Activated CD4-positive, alpha-beta T cell treated with anti-CD3 and anti-CD28 coated beads for 4 hours (primary cell): ENCODE measurements at places on chromosomes 11 and 22.

- DNase-seq = no peak
These were observed 12.8 kb downstream of the SAA4 start for GRCh38 chr11:18223591-18224387.

- DNase-seq = no peak
These were observed 94.4 kb downstream of the SLC1A2 start for GRCh38 chr11:35324981-35325380.

DNA sequence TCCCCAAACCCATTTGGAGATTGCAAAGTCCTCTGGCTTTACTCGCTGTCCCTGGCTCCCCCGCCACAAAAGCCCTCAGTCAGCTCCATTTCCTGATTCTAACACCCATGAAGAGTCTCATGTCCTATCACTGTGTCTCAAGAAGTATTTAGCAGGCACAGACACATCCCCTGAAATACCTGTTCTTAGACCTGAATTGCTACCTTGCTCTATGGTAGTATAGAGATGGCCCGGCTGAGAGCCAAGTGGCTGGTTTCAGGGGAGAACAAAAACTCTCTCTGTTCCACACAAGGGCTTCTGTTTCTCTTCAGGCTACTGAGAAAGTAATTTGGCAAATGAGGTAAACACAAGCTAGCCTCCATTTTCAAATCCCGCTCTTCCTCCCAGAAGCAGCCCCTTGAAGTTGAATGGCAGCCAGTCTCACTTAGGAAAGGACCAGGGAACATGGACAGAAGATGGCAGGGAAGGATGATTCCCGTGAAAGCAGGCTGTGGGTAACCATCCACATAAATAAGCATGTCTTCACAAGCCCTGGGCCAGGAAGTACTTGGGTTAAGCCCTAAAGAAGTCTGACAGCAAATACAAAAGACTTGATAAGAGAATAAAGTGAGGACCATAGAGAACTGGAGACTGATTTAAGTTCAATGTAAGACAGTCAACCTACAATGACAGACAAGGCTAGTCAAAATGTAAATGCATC is 137.8 kb downstream of the C11orf58 start:
- DNase-seq = no peak

- DNase-seq = no peak
These were observed 57.5 kb downstream of the GRK3 start for GRCh38 chr22:25621986-25622385.

DNA sequence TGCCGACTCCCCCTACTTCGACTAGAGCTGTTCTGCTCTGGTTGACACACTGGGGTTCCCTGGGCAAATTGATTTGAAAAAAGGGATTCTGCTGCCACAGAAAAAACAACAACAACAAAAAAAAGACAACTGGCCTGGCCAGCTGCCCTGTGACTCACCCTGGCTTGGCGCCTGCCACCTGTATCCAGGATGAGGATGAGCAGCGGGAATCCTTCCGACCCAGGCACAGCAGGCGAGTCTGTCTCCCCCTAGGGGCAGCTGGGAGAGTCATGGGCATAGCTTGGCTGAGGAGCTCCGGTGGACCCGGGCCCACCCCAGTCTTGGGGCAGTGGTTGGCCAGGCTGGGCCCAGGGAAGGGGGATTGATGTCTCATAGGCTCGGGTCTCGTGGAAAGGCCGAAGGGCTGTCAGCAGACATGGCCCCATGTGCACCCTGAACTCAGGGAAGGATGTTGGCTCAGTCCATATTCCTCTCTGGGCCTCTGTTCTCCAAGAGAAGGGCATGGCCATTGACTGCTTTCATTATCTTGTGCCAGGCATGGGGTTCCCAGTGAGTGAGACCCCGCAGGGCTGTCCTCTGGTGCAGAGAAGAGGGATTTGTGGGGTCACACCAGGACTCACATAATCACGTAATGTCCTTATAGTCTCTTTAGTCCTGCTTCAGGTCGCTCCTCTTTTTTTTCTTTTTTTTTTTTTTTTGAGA is 10.4 kb upstream of the SUN2 start:
- DNase-seq = peak; percentile 32

DNA sequence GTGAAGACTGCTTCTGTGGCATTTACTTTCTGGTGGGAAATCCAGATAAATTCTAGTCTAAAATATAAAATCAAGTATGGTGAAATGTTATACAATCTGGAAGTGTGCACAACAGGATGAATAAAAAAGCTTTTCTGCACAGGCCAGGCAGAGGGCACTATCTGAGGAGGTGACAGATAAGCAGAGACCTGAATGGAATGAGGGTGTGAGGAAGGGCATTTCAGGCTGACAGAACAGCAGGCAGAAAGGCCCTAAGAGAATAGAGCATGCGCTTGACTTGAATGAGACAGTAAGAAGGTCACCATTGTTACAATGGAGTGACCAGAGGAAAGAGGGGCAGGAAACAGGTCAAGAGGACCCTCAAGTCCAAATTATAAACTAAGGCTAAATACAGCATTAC is 33.6 kb upstream of the FNBP4 start:
- no peak for DNase-seq

DNA sequence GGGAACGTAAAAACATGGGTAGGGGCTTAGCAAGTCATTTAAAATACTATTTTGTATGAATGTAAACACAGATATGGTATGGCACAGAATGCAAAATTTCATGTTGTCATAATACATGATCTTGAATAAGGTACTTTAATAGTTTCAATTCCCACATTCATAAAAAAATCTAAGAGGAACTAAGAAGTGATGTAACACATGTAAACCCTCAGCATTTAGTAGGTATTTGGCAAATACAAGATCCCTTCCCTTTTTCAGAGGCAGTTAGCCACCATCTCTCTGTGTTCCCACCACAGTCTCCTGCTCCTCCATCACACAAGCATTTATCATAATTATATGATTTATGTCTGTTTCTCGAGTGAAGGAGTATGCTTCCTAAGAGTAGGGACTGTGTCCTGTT is 251.8 kb downstream of the TENM4 start:
- DNase-seq = no peak

DNA sequence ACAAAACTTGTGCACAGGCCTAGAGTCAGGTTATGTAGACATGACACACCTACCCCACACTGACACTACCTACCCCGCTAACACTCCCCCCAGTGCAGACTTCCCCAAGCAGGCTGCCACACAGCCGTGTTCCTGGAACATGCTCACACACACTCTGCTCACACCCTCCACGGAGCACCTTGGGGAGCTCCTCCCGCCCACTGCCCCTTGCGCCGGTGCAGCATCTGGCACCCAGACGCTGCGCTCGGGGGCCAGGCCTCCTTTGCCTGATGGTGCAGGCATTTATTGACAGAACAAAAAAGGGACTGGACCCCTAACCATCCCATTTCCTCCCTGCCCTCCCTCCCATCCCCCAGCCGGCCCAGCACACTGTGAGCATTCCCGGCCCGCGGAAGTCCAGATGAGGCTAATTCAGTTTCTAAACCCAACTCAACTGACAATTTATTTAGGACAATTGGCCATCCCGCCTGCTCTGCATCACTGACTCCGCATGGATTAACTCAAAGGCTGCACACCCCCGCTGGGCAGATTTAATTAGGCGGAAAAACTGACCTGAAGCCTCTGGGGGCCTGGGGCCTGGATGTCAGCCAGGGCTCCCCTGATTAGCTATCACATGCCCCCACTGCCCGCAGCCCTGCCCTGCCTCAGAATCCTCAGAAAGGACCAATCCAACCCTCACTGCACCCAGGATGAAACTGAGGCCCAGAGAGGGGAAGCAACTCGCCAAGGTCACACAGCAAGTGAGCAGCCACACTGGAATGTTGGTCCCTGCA is 30.1 kb downstream of the KCNC1 start:
- no peak for DNase-seq

DNA sequence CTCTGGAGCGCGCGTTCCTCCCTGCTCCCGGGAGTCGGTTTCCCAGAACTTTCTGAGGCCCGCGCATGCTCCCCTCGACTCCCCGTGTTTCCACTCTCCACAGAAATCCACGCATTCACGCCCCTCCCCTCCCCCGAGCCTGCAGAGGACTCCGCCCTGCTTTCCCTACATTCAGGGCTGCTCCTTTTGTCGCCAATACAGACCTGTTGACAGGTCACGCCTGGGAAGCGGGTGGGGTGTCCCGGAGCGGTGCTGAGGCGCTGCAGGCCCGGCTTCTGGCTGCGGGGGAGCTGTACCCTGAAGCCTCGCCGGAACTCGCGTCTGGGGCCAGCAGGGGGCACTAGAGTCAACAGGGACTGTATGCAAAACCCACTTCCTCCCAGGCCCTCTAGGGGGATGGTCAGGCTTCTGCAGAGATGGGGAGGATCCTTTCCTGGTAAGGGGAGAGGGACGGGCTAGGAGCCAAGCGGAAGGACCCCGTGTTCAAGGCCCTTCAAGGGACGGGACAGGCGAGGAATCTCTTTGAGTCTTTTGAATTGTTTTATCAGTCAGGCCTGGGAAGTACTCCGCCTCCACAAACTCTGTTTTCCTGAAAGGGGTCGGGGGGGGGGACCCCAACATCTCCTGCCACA is at the start of gene PRAME:
TSS of gene PRAME (minus strand) at position 294 of the 632 bp plus-strand sequence. CDS start 2,433 bp downstream, outside the sequence.
- peak; percentile 54 for DNase-seq

GRCh38 chr11:112785149-112785548 is 176.1 kb upstream of the NCAM1 start:
- no peak for DNase-seq

DNA sequence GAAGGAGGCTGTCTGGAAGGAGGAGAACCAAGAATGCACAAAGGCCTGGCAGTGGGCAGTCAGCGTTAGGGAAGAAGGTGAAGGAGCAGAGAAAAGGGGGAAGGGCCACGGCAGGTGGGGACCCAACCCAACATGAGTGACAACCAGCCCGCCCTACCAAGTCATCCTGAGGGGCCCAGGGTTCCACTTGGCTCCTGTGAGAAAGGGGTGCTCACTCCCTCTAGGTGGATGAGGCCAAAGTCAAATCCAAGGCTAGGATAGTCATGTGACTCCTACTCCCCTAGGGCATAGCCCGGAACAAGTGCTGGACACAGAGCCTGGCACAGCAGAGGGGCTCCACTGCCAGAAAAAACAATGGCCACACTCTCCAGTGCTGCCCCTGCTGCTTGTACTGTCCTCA is 2.2 kb upstream of the DGCR2 start:
- no peak for DNase-seq
